ENCODE measurements at places on chromosomes 13 and 19.
A peak's percentile ranks its signal among the peaks of the same experiment; 100 is the strongest.

GRCh38 chr19:3119693-3120380 lies 16.0 kb upstream of the GNA15 start:
- DNase-seq = no peak

DNA sequence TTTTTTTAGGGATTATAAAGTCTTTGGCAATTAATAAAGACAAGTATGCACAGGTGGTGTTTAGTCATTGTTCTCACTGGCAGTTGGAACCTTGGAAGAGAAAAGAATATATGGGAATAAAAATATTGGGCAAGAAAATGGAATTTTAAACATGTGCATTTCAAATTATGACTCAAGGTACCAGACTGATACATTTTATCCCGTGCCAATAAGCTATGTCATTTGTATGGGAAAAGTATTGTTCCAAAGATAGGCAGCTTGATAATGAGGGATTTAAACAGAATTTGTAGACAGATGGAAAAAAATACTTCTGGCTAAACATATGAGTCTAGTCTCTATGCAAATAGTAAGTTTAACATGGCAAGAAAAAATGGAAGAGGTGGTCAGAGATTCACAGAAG lies 169.5 kb upstream of the UFM1 start:
- DNase-seq = no peak

- no peak for DNase-seq
Measured at GRCh38 chr19:33201886-33202545, 7.9 kb downstream of the LRP3 start.

DNA sequence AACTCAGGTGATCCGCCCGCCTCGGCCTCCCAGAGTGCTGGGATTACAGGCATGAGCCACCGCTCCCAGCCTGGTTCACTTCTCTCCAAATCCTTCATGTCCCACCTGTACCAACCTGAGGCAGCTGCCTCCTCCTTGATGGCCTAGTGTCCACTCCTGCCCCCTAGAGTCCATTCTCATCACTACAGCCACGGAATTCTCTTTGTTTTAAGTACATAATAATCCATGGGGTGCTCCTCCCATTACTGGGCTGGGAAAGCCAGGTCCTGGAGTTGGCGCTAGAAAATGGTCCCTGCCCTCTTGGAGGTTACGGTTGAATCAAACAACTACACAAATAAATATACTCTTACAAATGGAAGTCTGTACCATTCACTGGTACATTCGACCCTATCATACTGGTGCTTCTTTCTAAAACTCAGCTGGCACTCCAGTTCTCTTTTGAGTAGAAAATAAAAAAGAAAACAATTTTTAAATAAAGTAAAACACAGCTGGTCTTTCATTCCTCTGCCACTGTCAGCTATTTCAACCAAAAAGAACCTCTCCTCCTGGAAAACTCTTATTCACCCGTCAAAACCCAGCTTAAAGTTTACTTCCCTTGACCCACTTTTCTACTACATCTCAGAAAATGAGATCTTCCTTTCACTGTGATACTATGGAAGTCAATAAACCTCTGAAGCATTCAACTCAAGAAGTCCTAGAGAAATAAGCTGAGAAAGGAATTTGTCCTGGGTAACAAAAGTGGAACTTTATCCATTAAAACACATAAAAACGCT lies 22.4 kb upstream of the ARHGEF18 start:
- peak; percentile 25 for DNase-seq

GRCh38 chr19:58001895-58002369 lies 688 bp downstream of the ZNF606 start:
- no peak for DNase-seq

DNA sequence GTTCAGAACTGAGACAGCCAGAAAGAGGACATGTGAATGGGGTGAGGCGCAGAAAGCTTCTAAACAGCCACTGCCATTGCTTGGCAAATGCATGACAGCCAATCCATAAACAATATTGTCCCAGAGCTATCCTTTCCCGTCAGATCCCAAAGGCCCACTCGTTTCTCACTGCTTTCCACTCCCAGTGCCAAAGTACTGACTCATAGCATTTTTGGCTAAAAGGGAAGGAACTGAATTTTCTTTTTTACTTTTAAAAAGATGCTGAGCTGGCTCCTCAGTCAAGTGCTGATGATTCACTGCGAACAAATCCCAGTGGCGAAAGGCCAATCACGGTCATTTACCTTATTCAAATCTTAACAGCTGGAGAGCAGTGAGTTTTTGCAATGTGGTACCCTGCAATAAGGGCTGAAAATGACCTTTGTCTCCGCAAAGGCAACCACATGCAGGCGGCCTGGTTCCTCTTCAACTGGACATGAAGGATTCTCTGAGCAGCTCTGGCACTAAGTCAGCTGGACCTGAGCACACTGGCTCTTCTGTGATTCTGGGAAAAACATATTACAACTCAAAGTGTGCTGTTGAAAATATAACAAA lies 151.7 kb downstream of the DCLK1 start:
- peak; percentile 92 for DNase-seq

DNA sequence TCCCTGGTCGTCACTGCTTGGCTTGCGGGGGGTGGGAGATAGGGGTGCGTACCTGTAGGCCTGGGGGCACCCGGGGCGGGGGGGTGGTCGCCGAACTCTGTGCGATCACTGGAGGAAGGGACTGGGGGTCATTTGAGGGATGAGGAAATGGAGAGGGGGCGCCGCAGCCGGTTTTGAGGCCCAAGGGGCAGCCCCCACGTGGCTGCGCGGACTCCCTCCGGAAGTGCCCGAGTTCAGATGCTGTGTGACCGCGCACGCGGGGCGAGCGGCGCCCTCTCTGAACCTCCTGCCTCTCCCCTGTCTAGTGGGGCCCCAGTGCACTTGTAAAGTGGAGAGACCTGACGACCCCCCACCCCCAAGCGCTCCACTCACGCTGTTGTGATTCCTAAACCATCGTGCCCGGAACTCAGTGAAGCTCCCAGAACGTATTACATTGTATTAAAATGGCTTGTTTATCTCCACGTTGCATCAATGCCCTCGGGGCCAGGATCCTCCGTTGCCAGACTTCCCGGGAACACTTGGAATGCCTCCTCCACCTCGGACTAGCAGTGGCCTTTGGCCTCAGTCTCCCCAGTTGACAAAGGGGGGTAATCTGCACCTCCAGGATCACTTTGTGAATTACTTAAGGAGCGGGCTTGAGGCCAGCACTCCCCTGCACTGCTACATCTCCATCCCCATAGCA lies 3.0 kb upstream of the NANOS3 start:
- DNase-seq = no peak

GRCh38 chr19:58558066-58558622 lies at the start of gene UBE2M:
Gene UBE2M, minus strand, starts transcription at chr19:58558611. Its CDS starts 230 bp downstream, at chr19:58558381.
- peak; percentile 90 for DNase-seq

DNA sequence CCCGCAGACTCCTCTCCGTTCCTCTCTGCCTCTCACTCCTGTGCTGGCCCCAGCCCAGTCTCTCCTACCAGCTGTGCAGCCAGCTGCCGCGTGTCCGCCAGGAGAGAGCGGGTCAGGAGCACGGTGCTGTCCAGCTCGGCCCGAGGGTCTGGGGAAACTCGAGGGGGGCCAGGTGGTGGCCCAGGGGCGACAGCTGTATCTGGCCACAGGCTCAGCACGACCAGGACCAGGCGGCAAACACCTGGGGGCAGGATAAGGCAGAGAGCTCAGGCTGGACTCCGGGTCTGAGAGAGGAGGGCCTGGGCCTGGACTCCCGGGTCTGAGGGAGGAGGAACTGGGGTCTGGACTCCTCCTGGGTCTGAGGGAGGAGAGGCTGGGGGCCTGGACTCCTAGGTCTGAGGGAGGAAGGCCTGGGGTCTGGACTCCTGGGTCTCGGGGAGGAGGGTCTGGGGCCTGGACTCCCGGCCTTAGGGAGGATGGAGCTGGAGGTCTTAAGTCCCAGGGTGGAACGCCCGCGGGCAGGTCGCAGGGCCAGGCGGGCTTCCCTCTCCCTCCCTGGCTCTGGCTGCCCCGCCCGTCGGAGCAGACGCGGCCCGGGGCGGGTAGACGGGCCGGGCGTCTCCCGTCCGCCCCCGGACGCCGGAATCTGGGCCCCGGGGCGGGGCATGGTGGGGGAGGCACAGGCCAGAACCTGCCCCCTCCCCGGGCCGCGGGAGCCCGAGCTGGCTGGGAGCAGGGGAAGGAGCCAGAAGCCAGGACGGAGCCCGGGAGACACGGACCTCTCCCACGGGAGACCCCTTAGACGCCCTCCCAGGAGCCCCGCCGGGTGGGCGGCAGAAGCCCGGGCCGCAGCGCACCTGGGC lies 1.3 kb downstream of the IL11 start:
- no peak for DNase-seq

DNA sequence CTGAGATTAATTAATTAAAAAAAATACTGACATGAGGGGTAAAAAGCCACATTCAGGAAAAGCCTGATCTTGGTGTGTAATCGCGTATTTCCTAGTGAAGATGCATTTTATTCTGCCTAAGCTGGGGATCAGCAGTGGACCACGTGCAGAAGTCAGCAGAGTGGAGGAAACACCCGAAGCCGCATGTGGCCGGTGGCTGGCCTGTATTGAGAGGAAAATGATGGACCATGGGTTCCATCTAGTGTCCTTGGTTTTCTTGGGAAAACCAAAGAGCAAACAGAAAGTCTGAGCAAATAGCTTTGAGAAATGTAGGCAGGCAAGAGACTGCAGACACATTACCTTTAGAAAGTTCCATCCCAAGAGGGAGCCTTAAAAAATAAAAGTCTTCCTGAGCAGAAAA lies 23.7 kb upstream of the SHISA2 start:
- DNase-seq = no peak

- no peak for DNase-seq
Measured at GRCh38 chr13:42997381-42997780, 5.3 kb upstream of the EPSTI1 start.

GRCh38 chr19:30069535-30070197 lies 127.6 kb downstream of the URI1 start:
- DNase-seq = peak; percentile 18

DNA sequence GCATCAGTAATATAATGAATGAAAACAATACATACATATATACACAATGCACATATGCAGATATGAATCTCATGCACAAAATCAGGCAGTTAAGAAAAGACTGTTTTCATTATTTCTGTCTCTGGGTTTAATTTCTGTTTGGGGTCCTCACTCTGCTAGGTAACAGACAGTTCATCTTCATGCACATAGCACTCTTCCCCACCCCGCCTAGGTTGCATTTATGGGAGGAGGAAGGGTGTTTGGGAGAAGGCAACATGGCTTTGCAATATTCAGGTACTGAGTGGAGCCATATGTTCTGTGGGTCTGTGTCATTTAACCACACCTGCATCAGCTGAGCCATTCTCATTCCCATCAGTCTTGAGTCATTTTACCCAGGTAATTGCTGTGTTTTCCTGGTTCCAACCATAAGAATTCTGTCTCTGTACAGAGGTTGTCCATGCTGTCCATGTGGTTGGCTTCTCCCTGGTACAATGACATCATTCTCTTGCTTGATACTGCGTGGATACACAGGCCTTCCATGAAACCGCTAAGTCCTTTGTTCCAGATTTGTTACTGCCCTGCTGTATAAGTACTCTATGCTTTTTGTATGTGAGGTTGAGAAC lies 45.3 kb downstream of the RFC3 start:
- DNase-seq = no peak

DNA sequence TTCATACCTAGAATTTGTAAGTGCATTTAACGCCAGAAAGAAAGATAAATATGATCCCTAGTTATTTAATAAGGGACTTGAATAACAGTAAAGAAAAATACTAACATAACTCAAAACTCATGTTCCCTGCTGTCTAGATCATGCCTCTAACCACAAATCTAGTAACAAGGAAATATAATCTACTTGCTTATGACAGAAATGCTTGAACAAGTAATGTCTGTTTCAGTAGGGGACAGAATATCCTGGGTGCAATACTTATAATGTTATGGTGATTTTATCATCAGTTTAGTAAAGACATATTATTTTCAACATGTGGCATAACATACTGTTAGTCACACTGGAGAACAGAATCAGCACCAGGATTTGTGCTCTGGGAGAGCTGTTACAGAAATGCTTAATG lies 861.9 kb upstream of the SLITRK1 start:
- DNase-seq = no peak

DNA sequence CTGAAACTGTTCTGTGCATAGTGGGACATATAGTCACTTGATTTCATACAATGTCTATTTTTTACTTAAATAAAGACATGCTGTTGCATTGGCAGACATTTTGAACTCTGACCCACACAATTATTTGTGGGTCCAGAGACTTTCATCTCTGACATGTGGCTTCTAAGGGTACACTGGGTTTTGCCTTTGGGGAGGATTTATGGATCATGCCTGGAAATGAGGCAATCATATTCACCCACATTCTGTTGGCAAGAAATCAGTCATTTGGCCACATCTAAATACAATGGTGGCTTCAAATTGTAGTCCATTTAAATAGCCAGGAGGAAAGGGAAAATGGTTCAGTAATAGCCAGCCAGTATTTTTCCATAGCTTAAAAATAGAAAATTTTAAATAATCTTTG lies 238.3 kb upstream of the KLF12 start:
- DNase-seq = no peak

DNA sequence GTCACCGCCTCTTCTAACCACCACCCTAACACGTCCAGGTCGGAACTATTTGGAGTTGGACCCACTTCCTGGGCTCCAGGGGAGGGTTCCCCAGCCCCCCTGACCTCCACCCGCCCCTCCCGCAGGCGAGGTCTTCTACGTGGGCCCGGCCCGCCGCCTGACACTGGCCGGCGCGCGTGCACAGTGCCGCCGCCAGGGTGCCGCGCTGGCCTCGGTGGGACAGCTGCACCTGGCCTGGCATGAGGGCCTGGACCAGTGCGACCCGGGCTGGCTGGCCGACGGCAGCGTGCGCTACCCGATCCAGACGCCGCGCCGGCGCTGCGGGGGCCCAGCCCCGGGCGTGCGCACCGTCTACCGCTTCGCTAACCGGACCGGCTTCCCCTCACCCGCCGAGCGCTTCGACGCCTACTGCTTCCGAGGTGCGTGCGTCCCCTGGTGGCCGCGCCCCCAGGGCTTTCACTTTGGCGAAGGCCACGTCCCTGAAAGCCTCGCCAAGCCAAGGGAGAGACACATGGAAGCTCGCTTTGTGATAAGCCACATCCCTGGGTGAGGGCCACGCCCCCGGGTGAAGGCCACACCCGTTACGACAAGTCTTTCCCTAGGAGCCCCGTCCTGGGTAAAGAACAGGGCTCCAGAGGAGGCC lies 13.2 kb downstream of the NCAN start:
- no peak for DNase-seq

DNA sequence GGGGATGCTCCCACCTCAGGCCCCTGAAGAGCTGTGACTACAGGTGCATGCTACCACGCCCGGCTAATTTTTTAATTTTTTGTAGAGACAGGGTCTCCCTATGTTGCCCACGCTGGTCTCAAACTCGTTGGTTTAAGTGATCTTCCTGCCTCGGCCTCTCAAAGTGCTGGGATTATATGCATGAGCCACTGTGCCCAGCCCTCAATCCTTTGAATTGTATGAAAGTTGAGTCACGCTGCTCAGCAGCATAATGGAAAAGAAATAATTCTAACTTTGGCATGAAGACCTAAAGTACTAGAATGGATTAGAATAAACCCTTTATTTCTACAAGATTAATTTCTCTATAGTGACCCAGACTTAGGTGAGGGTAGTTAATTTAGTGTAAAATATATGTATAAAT lies 42.4 kb downstream of the MRPS31 start:
- no peak for DNase-seq

DNA sequence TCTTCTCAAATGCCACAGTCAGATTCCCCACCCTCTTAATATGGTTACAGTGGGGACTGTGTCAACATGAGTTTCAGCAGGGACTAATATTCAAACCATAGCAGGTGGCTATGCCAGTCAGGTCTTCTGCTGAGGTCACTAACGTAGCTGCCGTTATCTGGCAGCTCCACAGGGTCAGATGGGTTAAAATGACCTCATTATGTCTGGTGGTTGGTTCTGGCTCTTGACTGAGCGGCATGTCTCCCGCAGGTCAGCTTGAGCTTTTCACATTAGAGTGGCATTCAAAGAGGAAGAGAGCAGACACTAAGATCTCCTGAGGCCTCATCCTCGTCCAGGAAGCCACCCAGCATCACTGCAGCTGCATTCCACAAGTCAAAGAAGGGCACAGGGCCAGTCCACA lies 21.4 kb upstream of the IPO5 start:
- DNase-seq = no peak
